Right atrium auricular region (tissue), 2 donors: ENCODE measurements at places on chromosomes 6 and 20. TPM values are rescaled to one million over a fixed set of nuclear protein-coding genes. Genes with fewer than 3 reads are reported as not detected.

DNA sequence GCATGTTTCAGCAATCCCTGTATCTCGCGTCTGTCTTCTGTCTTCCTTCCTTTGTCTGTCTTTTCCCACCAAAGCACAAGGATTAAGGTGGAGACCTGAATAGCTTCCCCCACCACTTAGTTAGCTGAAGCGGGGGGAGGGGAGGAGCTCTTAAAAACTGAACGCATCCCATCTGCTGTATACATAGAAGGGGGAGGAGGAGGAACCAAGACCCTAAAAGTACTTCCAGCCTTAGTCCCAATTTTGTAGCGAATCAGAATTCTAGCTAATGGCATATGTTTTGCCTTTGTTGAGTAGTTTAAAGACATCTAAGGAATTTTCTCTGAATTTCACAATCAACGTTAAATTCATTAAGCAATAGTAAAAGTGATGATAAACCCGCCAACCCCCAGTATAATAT is 47.9 kb downstream of the GNAS start:
- DNase-seq = no peak

DNA sequence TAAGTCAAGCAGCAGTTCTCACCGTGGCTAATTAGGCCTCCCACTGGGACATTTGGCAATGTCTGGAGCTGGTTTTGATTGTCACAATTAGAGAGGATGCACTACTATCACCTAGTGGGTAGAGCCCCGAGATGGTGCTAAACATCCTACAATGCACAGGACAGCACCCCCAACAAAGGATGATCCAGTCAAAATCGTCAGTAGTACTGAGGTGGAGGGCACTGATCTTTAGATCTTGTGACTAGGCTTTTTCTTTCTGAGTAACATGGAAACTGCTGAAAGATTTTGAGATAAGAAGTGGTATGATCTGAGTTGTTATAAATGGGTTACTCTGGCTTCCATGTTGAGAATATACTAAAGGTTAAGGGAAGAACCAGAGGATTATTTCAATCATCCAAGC is 12.0 kb downstream of the UBD start:
- no peak for DNase-seq

GRCh38 chr6:70376628-70377027 is 36.7 kb upstream of the FAM135A start:
- no peak for DNase-seq

DNA sequence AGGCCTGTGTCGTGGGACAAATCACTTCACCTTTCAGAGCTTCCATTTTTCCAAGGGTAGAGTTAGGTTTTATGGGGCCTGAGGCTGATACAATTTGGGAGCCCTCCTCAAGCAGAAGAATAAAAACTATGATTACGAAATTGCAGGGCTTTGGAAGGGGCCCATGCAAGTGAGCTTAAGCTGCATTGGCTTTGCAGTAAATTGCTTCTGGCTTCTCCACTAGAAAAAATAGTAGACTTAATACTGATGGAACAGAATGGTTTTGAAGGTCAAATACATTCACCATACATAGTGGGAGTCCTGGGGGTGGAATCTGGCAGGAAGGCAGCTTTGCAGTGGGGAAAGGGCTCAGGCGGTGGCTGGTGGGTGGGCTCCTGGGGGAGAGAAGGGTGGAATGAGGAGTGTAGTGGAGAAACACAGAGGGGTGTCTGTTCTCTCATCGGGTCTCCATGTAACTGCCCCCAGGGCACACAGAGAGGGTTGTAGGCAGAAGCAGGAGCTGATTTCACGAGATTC is 55.9 kb upstream of the RNF24 start:
- no peak for DNase-seq

- no peak for DNase-seq
Observed at GRCh38 chr6:138944412-138944811, 43.6 kb downstream of the REPS1 start.

GRCh38 chr20:47187450-47188195 is 168.9 kb downstream of the ZMYND8 start:
- DNase-seq = no peak

GRCh38 chr20:11166712-11167111 is 492.9 kb upstream of the JAG1 start:
- DNase-seq = no peak

GRCh38 chr6:38012573-38012972 is 193.0 kb downstream of the ZFAND3 start:
- DNase-seq = no peak

GRCh38 chr6:107698146-107698545 is 126.0 kb downstream of the SCML4 start:
- DNase-seq = no peak

GRCh38 chr6:5085648-5086293 is 630 bp downstream of the PPP1R3G start:
- DNase-seq = no peak

Gene SLC24A3
- 1.4 TPM for total RNA-seq

Gene DUSP15
- 8.8 TPM for total RNA-seq

Gene REV3L
- total RNA-seq = 34.2 TPM
